ENCODE measurements at places on chromosomes 13 and 19. TPM values are rescaled to one million over a fixed set of nuclear protein-coding genes. Genes with fewer than 3 reads are reported as not detected.

DNA sequence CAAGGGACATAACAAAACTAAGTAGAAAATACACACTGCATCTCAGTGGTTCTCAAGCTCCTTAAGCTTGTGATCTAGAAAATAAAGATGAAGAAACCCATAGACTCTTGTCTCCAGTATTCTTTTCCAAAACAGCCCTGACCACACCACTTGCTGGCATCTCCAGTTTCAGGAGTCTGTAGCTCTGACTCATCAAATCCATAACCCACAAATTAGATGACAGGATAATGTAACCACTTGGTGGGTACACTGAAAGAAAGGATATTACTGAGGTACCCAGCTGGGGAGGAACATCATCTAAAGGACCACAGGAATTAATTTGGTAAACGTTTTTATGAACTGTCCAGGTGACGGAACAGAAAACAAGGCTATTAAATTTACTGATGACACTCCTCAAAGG is 214.7 kb downstream of the VWA8 start:
- DNase-seq, result no peak

GRCh38 chr13:98923641-98924397 is 54.0 kb downstream of the DOCK9 start:
- no peak for DNase-seq

- no peak for DNase-seq
Measured at GRCh38 chr19:51978882-51979281, 7.8 kb downstream of the ZNF350 start.

DNA sequence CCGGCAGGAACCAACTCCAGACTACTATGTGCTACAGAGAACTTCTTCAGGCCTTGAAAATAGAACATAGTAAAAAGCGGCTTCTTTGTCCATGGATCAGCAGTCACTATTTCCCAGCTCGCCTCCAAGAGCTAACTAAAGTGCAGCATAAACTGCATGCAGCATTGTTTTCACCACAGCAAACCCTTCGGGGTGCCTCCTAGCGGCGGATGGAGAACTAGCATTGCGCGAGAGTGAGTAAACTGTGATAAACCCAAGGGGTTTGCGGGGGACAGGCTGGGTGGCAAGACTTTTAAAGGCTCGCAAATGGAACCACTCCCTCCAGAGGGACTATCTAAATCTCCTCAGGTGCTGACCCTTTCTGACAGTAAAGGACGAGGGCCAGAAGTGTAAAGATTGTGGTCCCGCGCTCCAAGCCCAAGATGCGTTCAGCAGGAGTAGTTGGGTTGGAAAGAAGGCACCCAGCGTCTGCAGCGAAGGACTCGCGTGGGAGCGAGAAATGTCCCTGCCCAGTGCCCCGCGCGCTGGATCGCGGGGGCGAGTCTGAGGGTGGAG is 21.5 kb upstream of the SGCG start:
- DNase-seq, result peak; percentile 17

DNA sequence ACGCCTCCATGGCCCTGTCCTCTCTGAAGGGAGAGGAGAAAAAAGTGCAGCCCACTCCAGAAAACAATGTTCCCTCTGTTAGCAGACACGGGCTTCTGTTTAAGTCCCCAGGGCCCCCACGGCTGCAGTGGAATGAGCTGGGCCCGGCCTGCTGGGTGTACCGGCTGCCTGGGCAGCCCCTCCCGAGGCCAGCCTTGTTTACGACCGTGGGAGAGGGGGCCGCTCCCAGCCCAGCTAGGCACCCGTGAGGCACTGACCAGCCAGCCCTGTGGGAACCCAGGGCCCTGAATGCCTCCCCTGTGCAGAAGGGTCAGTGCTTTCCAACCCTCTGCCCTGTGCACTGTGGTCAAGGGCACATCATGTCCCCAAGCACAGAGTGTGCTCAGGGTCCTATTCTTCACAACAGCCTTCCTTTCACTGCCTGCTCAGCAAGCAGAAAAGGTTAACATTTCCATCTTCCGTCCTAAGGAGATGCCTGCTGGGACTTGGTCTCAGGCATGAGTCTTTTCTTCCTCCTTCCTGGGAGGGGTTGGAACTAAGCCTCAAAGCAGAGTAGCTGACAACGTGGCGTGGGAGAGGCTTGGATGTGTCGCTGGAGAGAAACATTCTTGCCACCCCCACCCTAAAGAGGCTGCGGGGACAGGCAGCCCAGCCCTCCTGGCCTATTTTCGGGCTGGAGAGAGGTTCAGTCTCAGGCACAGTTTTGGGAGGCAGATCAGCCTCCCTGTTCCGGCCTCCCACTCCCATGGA is 90.1 kb downstream of the RGCC start:
- DNase-seq, result no peak

- no peak for DNase-seq
Measured at GRCh38 chr13:96780105-96780504, 214.2 kb downstream of the OXGR1 start.

CBARP gene
- total RNA-seq, result 0.64 TPM

PSG11 gene
- 0.13 TPM for total RNA-seq

CYP2A7 gene
- not detected for total RNA-seq

ZNF829 gene
- 1.6 TPM for total RNA-seq
